ENCODE measurements at places on chromosomes 16 and 17.

DNA sequence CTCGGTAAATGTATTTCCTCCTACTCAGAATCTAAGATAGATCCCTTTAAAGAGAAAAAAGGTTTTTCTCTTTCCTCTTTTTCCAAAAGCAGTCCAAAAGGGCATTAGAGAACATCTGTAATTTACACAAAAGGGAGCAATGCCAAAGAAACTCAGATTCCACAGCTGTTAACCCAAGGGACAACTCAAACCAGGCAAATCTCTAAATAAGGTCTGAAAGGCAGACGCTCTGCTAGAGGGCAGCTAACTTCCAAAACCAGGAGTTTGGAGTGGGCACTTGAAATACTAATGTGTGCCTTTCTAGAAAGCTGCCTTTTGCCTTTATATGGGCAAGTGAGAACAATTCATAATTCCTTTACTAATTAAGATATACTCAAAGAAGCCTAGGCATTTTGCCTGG lies 435.7 kb downstream of the ZFHX3 start:
- DNase-seq, result no peak

DNA sequence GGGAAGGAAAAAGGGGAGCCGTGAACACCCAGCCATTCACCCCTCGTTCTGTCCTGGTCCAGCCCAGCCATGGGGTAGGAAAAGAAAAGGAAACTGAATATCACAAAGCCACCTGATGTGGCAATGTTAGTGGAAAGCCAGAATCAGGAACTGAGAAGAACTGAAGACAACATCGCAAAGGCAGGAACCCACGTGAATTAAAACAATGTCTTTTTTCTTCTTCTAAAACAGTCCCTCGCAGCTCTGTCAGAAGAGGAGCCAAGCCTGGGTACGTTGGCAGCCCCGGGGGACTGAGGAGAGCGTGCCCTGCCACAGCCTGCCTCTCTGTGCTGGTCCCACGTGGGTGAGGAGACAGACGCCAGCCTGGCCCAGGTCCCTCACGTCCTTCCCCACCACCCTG lies 55.0 kb downstream of the ZNF423 start:
- no peak for DNase-seq

DNA sequence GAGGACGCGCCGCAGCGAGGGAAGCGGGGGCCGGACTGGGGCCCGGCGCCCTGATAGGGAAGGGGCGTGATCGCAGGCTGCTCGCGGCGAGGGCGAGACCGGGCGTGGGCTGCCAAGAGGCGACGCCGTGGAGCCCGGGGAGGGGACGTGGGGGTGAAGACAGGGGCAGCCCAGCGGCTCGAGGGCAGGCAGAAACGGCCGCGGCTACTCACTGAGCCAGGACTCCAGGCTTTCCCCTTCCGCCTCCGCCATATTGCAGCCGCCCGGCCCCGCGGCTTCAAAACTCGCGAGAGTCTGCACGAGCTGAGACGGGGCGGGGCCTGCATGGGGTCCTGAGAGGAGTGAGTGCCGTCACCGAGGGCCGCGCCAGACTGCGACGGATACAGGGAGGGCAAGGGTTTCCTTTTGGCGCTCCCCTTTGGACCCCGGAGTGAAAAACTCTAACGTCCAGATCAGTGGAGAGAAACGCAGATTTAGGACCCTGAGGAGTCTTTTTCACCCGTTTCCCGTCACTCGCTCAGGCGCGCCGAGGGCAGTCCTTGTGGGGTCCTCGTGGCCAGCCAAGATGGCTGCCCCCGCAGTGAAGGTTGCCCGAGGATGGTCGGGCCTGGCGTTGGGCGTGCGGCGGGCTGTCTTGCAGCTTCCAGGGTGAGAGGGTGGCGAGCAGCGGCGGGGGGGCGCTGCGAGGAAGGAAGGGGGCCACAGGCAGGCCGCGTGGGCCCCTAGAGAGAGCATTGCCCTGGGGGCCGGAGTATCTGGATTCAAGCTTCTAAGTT lies at the start of the genes GGA3 and MRPS7:
Gene GGA3, minus strand, starts transcription at position 271 of the 776 bp plus-strand sequence. Its CDS starts 19 bp downstream, at position 252.
Gene MRPS7, plus strand, starts transcription at position 544 of the 776 bp plus-strand sequence. Its CDS starts 22 bp downstream, at position 566.
- DNase-seq, result peak; percentile 91

DNA sequence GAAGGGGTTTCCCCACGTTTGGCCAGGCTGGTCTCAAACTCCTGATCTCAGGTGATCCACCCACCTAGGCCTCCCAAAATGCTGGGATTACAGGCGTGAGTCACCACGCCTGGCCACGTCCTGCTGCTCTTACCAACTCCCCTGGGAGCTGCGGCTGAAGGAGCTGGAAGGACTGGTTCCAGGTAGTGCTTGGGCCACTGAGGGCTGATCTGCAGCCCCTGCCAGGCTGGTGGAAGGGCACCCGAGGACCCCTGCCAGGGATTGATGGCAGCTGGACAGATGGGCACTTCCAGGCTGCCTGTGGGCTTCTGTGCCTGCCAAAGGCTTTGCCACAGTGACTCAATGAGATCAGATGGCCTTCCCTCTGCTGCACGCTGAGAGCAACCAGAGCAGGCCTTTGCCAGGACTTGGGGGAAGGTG lies 2.3 kb downstream of the OXLD1 start:
- no peak for DNase-seq

DNA sequence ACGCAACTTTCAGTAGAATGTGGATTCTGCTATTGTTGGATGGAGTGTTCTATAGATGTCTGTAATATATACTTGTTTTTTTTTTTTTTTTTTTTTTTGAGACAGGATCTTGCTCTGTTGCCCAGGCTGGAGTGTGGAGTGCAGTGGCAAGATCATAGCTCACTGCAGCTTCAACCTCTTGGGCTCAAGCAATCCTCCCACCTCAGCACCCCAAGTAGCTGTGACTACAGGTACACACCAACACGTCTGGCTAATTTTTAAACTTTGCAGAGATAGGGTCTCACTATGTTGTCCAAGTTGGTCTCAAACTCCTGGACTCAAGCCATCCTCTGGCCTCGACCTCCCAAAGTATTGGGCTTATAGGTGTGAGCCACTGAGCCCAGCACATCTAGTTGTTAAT lies 27.2 kb upstream of the CCL22 start:
- DNase-seq, result no peak

DNA sequence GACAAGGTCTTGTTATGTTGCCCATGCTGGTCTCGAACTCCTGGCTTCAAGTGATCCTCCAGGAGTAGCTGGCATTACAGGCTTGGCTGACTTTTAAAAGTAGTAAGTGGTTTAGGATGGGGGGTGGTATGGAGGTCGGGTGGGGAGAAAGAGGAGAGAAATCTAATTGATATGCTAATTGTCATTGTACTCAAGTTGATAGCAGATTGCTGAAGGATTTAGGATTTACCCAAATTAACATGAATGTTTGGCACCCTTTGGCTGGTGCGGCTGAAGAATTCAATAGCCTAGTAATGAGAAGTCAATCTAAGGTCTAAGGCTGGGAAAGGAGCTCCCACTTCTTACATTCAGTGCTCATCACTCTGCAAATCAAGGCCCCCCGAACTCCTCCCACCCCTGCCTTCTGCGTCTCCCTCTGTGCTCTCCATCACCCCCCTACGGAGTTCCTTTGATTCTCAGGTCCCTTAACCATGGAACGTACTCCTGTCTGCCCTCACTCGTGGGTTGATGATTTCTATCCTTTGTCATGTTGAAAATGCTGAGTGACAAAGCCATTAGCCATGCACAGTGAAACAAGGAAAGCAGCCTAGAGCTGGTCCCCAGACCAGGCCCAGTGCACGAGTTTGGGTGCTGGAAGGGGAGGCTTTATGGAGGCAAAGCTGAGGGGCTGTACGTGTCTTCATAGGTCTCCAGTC lies 17.3 kb downstream of the CDH13 start:
- no peak for DNase-seq

- no peak for DNase-seq
Measured at GRCh38 chr16:80552277-80552676, 11.5 kb downstream of the DYNLRB2 start.
